ENCODE measurements at places on chromosomes 11 and 22.

DNA sequence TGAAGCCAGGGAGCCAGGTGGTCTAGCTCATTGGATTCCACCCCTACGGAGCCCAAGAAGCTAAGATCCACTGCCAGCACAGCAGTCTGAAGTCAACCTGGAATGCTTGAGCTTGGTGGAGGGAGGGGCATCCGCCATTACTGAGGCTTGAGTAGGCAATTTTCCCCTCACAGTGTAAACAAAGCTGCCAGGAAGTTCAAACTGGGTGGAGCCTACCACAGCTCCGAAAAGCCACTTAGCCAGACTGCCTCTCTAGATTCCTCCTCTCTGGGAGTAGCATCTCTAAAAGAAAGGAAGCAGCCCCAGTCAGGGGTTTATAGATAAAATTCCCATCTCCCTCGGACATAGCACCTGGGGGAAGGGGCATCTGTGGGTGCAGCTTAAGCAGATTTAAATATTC lies 620.3 kb downstream of the NELL1 start:
- DNase-seq: no peak

GRCh38 chr11:65651589-65652510 lies 10.9 kb downstream of the RELA start:
- no peak for DNase-seq

GRCh38 chr11:128476729-128477128 lies 110.6 kb downstream of the ETS1 start:
- DNase-seq: no peak

DNA sequence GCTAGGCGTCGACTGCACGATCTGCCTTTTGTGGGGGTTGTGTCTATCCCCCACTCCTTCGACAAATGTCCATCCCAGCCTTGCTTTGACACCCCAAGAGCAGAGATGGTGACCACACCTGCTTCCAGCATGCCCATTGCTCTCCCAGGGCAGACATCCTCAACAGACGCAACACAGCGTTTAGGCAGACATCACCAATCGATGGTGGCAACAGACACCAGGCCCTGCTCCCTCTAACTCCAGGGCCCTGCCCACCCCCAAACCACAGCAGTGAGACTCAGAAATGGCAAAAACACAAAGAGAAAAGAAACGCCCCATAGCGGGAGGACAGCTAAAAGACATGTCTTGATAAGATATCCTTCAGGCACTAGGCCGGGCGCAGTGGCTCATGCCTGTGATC lies 150.9 kb downstream of the CRYBB2 start:
- DNase-seq: no peak

GRCh38 chr11:35257281-35257680 lies 118.3 kb downstream of the CD44 start:
- no peak for DNase-seq

DNA sequence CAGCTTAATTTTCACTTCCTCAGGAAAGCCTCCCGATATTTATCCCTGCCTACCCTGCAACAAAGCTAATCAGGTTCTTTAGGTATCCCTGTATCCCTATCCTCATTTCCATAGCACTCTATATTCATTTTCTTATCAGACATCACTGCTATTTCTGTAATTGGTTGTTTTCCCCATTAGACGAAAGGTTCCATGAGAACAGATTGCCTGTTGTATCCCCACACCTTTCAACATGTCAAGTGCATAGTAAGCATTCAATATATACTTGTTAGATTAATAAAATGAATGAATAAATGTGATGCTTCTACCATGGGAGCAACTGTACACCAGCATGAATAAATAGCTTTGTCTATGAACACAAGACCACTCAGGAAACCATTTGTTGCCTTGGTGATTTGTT lies 499.8 kb downstream of the DLG2 start:
- no peak for DNase-seq

- DNase-seq: no peak
Observed at GRCh38 chr11:69440876-69441275, 40.6 kb upstream of the LINC01488 start.

DNA sequence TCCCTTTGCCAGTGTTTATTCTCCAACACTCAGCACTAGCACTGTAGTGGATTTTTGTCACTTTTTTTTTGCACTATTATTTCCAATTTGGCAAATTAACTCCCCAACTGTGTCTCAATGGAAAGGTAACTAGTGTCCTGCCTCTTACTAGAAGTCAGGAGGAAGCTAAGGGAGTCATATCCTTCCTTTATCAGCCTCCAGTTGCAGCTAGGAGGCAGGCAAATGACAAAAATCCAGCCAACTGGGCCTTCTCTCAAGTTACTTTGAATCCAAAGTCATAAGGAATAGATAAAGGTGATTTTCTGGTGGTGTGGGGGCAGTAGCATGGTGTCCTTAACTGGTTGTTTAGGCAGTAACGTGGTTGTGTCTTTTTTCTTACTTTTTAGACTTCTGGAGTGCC lies 15.6 kb upstream of the P4HA3 start:
- DNase-seq: no peak

DNA sequence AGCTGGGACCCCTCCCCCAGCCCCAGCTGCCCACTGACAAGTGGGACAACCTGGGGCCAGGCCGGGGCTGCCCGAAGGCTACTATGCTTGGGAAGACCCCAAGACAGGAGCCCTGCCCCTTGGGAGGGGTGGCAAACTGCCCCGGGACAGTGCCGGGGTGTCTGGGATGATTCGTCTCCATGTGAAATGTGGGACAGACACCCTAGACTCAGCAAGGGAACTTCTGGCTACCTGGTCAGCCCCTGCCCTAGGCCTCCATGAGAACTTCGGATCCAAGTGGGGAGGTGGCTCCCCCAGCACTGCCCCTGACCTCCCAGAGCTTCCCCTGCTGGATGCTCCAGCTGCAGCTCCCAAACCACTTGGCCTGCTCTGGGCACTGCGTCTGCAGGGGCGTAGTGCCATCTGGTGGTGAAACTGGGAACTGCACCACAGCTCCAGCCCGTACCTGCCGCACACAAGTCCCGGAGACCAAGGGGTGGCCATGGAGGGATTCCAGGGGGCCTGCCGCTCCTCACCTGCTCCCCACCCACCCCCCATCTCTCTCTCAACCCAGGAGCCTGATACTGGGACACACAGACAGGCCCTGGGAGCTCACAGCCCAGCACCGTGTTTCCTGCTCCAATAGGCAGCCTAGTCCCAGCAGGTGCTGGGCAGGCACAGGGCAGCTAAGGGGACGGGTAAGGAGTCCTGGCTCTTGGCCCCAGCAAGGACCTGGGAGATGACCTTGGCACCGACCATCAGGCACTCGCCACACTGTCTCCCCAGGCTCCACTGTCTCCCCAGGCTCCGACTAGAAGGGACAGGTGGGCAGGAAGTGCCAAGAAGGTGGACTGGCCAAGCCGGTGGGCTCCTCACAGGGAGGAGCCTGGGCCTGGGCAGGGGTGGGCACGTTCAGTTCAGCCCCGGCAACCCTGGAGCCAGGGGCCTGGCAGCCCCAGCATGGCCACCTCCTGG lies 194.1 kb downstream of the IGLL1 start:
- DNase-seq: peak; percentile 87

GRCh38 chr11:58938398-58938797 lies 890 bp upstream of the GLYATL1 start:
- DNase-seq: no peak

GRCh38 chr22:27879923-27880322 lies 39.1 kb downstream of the PITPNB start:
- DNase-seq: no peak

- DNase-seq: peak; percentile 81
Observed at GRCh38 chr11:72091292-72091691, 10.6 kb downstream of the LRRC51 start.

DNA sequence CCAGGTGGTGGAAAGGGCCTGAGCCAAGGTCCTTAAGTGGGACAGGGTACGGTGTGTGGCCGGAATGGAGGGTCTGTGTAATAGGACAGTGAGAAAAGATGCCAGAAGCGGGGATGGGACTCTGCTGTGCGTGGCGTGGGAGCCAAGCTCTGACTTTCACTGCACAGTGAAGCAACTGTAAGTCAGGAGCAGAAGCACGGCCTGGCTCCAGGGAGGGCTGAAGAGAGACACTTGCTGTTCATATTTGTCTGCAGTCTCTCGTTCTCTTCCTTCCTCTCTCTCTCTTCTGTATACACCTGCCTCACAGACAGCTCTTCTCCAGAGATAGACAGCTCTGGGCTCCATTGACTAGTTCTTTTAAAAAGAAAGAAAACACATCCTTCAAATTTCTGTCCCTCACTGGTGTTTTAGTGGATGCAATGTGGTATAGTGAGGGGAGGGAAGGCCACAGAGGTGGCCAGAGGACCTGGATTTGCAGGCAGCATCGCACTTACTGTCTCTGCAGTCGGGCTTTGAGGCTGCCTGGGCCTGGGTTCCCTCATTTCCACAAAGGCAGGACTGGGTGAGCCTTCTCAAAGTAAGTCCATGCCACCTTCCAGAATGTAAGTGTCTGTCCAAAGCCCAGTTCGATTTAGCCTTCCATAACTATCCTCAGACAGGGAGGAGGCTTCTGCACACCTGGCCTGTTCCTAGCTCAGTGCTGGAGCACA lies 2.1 kb downstream of the IL17RA start:
- DNase-seq: no peak

DNA sequence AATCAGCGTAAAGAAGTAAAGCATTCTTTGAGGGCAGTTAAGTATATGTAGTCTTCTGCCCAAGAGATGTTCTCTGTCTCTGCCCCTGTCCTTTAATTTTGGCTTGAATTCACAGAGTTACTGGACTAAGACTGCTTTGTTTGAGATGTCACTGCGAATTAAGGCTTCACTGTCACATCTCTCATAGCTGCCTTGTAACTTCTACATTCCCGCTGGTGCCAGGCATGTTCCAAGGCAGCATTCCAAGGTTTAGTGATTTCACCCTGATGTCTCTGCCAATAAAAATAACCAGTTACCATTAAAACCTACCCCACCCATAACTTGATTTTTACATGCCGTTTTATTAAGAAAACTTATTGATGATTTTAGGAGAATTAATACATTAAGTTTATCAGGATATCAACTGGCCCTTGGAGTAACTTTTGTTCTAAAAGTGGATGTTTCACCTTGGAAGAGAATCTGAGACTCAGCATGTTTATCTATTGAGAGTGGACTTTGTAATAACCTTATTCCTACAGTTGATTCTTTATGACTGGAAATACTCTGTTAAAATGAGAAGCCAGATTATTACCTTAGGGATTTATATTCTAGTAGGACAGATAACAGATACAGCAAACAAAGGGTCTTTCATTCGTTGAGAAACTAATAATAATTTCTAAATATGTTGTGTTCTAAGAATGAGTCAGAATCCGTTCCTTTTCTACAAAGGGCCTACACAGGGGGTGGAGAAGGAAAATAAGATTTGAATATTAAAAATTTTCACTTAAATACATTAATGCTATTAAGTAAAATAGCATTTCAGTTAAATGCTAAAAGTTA lies 110.2 kb downstream of the UVRAG start:
- DNase-seq: no peak

GRCh38 chr11:61766353-61766841 lies 14.0 kb downstream of the MYRF start:
- DNase-seq: no peak

- no peak for DNase-seq
Observed at GRCh38 chr22:17562906-17563870, at the start of gene SLC25A18. Gene SLC25A18 (plus strand): TSS chr22:17563498. CDS start chr22:17579945, 16,447 bp downstream.

- DNase-seq: no peak
Observed at GRCh38 chr11:65571940-65572339, 398 bp upstream of the FAM89B start.

DNA sequence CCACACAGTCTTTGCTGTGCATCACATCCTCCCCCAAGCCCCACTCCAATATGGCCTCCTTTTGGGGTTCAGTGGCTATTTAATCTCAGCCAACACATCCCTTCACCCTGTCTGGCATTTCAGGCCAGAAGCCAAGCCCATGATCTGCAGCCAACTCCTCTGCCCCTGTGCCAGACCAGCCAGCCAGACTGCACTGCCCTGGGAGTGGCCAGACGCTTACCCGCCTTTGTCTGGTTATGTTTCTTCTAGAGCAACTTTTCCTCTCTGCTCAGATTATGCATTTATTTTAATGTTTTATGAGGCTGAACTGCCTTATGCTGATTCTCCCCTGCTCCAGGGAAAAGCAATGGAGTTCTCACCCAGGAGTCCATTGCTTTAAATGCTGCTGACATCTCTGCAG lies 206.7 kb upstream of the TBCEL start:
- DNase-seq: no peak

- peak; percentile 65 for DNase-seq
Observed at GRCh38 chr11:11848891-11849746, 7.3 kb downstream of the USP47 start.

GRCh38 chr11:125935056-125935455 lies 10.8 kb upstream of the VSIG10L2 start:
- no peak for DNase-seq

- no peak for DNase-seq
Observed at GRCh38 chr11:132788816-132789325, 743.4 kb downstream of the OPCML start.

DNA sequence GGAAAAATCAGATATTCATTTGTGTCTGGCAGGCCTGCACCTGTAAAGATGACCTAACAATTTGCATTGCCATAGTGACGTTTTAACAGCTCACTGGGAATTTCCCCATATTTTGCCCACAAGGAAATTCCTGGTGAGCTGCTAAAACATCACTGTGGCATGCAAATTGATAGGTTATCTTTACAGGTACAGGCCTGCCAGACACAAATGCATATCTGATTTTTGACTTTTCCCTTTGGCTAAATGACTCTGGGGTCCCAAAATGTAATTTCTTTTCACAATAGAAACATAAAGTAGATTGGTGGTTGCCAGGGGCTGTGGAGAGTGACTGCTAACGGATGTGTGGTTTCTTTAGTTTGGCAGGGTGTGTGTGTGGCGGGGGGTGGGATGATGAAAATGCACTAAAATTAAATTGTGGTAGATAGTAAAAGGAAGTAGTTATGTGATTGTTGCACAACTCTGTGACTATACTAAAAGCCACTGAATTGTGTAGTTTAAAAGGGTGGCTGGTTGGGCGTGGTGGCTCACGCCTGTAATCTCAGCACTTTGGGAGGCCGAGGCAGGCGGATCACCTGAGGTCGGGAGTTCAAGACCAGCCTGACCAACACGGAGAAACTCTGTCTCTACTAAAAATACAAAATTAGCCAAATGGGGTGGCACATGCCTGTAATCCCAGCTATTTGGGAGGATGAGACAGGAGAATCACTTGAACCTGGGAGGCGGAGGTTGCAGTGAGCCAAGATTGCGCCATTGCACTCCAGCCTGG lies 18.5 kb upstream of the FEZ1 start:
- peak; percentile 63 for DNase-seq

- no peak for DNase-seq
Observed at GRCh38 chr11:65452806-65453490, 30.4 kb downstream of the NEAT1 start.
